ENCODE measurements at places on chromosomes 6 and 20.

- no peak for DNase-seq
Measured at GRCh38 chr6:41966961-41967311, 25.3 kb upstream of the CCND3 start.

DNA sequence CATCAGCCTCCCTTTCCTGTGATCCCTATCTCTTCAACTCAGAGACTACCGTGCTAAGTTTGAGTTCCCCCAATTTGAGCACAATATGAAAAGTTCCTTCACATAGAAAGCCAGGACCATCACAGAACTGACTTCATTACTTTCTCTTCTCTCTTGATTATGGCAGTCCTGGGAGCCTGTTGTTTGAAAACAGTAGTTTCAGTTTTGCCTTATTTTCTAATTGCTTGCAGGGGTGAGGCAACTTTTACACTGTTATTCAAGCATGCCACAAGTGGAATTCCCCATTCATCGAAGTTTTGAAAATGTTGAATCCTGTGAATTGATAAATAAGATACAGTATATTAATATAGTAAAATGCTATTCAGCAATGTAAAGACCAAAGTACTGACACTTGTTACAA lies 569.7 kb upstream of the MARCKS start:
- no peak for DNase-seq

- DNase-seq, result no peak
Measured at GRCh38 chr6:12324748-12325147, 34.6 kb downstream of the EDN1 start.

- DNase-seq, result no peak
Measured at GRCh38 chr6:106213660-106214289, 111.8 kb downstream of the ATG5 start.

GRCh38 chr6:111658462-111659154 lies 52.9 kb upstream of the TRAF3IP2 start:
- no peak for DNase-seq

DNA sequence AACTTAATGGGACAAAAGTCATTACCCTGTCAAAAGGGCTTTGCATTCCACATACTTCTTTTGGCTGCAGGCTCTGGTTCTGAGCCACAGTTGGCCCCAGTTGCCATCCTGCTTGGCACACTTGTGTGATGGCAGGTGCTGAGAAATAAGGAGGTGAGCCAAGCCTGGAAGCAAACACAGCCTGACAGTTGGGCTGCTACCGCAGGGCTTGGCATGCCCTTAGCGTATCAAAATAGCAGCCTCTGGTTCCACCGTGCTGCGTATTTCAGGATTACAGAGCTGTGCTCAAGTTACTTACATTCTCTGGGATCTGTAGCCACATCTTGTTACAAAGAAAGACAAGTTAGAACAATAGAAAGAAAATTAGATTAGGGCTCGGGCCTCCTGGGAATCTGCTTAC lies 11.1 kb downstream of the MTHFD1L start:
- DNase-seq, result no peak

DNA sequence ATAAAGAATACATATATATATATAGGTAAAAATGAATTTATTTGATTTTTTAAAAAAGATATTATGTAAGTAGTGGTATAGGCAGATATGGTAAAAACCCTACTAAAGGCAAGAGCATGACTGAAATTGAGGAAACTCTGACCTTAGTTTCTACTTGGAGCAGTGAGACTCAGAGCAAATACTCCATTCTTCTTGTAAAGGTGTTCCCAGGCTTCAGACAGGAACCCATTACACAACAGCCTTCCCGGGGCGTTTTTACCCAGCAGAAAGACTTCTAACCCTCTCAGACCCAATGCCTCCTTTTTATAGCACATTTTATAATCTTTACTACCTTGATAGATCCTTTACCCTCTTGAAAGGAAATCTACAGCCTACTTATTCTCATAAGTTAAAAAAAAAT lies 124.5 kb downstream of the MTFR2 start:
- no peak for DNase-seq

- no peak for DNase-seq
Measured at GRCh38 chr6:20483887-20484497, 50.3 kb upstream of the CDKAL1 start.

GRCh38 chr6:26251354-26252076 lies 113.5 kb upstream of the BTN3A2 start:
- no peak for DNase-seq

DNA sequence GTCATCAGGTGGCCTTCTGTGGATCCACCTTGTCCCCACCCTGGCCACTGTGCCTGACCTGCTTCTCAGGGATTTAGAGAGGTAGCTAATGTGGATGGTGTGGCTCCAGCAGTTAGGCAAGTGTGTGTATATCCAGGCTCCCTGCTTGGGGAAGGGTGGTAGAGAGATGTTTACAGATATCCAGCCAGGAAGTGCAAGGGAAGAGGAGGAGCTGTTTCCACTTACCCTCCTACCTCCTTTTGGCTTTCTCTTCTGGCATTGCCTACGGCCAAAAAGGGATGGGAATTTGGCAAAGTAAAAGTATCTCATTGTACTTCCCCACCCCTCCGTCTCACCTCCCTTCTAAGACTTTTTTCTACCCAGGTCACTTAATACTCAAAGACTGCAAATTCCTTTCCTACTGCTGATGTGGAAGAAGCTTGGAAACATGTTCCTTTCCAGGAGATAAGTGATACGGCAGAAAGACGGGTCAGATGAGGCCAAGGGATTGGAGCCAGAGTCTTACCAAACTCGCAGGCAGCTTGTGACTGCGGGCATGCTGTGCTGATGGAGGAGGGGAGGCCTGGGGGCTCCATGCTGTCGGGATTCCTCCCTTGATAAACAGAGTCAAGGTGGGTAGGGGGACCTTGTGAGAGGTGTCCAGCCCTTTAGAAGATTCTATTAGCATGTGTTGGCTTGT lies 253.4 kb downstream of the PRL start:
- DNase-seq, result no peak

- no peak for DNase-seq
Measured at GRCh38 chr6:168871642-168872315, 381.9 kb downstream of the THBS2 start.

- no peak for DNase-seq
Measured at GRCh38 chr6:134198093-134198492, 119.8 kb downstream of the SGK1 start.

GRCh38 chr6:167130712-167131684 lies 8.1 kb downstream of the CCR6 start:
- DNase-seq, result no peak

GRCh38 chr6:85049282-85049681 lies 284.9 kb upstream of the TBX18 start:
- DNase-seq, result no peak

GRCh38 chr6:108114841-108115597 lies 40.5 kb upstream of the OSTM1 start:
- DNase-seq, result no peak

DNA sequence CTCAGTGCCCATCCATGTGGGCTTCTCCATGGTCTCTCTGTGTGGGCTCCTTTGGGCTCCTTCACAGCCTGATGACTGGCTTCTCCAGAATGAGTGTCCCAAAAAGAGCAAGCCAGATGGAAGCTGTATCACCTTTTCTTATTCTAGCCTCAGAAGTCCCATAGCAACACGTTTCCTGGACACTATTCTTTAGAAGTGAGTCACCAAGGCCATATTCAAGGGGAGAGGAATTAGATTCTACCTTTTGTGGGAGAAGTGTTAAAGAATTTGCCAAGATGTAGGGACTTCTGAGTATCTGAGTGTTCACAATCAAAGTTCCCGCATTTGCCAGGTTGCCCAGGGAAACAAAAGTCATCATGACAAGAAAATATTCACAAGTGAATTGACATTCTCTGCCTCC lies 20.7 kb upstream of the TBC1D22B start:
- DNase-seq, result no peak

DNA sequence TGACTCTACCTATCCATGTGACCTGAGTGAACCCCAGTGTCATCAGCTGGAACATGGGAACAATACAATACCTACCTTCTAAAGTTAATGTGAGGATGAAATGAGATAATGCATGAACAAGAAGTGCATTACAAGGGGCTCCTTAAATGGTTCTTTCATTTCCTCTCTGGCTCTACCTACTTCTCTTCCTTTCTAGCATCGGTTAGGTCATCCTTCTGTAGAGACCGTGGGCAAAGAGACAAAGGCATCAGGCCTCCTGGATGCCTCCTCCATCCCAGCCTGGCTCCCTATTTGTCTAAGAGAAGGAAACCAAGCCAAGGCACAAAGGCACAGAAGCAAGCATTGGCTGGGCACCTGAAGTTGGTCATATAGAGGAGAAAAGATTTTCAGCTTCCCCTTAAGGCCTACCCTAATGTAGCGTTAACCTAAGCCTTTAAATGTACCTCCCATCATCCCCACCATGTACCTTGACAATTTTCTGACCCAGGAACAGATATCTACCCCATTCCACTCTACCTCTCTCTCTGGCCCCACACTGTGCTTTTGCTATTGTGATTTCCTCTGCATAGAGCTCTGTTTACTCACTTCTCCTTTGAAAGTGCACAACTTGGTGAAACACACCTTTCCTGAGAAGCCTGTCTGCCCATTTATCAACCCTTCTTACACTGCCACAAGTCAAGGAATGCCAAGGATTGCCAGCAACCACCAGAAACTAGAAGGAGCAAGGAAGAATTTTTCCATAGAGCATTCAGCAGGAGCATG lies 86.6 kb downstream of the GCLC start:
- no peak for DNase-seq

DNA sequence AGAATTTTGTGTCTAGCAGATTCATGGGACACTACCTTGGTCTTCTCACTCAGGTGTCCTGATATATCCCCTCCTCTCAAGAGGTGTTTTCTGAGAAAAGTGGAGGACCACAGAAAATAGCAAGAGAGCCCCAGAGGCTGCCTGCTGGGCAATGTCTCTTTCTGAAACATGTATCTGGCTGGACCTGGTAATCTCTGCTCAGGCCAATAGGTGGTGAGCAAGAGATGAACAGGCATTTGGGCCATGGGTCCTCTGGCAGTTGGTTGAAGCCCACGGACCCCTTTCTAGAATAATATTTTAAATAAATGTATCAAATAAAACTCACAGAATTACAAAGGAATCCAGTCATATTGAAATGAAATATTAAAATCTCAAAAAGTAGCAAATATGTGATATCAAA lies 8.8 kb upstream of the THBD start:
- DNase-seq, result no peak

- DNase-seq, result no peak
Measured at GRCh38 chr6:100998111-100998510, 117.0 kb upstream of the ASCC3 start.

DNA sequence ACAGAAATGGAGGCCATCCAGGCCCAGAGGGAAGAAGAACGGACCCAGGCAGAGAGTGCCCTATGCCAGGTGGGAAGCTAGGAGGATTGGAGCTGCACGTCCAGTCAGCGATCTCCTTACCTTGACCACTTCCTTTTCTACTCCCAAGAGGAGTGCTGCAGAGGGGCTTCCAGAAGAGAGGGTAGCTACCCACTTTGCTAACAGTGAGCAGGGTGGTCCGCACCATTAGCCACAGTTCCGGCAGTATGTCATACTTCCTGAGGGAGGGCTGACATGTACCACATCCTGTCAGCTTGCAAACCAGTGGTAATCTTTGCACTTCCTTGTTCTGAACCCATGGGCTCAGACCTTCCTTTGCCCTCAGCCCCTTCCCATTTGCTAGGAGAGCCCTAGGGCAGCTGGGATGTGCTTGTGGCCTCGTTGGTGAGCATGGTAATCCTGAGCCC lies 35.4 kb downstream of the CEP250 start:
- DNase-seq, result peak; percentile 19

DNA sequence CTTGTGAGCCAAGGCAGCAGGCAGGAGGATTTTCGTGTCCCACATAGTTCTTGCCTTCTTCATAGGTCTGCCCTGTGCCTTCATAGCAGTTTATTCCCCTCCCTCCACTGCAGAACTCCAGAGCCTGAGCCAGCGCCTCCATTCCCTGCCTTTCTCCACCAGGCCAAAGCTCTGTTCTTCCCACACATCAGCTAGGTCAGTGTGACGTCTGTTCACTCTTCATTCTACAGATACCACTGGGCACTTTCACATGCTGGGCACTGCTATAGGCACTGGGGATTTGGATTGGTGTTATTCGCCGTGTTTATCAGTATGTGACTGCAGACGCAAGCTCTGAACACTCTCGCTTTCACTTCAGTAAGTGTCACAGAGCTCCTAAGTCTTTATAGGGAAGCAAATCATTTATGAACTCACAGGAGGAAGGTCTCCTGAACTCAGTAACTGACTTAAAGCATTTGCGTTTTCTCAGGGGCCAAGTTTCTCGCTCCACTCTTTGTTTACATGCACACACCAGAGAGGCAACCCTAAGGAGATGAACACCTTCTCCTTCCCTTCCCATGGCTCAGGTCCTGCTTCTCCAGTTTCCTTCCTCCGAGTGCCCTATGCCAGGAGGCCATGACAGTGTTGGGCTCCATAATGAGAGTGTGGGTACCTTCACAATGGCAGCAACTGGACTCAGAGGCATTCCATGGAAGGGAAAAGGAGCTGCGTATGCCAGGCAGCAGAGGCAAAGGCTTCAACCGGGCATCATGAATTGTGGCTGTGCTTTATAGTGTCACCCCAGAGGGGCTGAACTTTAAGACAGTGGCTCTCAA lies 6.3 kb upstream of the APMAP start:
- DNase-seq, result no peak

DNA sequence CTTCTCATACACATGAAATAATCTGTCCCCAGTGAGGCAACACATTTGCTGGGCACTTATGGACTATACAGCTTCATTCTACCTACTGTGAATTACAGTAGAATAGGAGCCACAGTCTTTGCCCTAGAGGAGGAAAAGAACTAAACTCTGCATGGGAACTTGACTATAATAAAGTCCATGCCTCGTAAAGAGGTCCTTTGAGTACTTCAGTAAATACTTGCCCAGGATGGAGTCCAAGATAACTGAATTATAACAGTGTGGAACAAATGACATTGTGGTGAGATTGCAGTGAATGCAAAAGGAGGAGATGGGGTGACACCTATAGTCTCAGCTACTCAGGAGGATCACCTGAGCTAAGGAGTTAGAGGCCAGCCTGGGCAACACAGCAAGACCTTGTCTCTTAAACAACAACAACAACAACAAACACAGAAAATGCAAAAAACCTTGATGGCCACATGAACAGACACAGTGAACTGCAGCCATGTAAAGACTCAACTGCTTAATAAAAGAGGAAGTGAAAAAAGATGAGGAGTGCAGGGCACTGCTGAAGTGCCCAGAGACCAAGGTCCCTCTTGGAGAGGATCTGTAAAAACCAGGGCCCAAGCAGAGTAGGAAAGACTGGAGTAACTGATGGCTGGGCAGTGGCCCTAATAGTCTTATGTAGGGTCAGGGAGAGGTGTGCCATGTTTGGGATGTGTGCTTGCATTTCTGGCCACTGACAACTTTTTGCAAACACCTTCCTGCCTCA lies 3.7 kb downstream of the MRPS18A start:
- no peak for DNase-seq
